ENCODE measurements at places on chromosomes 4 and X.

GRCh38 chr4:81919223-81919622, 447.5 kb upstream of the RASGEF1B start:
- H3K27me3 ChIP-seq: no peaks in the 10 kb centered on the region
- no peaks in the 10 kb centered on the region for H3K36me3 ChIP-seq
- no peak overlapping the region for H3K27ac ChIP-seq
- no peak for DNase-seq
- no peak overlapping the region for H3K4me3 ChIP-seq
- H3K4me1 ChIP-seq: no peaks in the 10 kb centered on the region

- H3K27me3 ChIP-seq: no peaks in the 10 kb centered on the region
- H3K27ac ChIP-seq: peak overlapping the region; percentile 46
- peaks cover 8% of the 10 kb centered on the region for H3K4me1 ChIP-seq
Measured at GRCh38 chr4:185142564-185142911, 528 bp upstream of the SLC25A4 start.

- DNase-seq: no peak
- H3K27ac ChIP-seq: no peak overlapping the region
- H3K27me3 ChIP-seq: no peaks in the 10 kb centered on the region
- H3K4me1 ChIP-seq: peaks cover 25% of the 10 kb centered on the region
- no peak overlapping the region for H3K4me3 ChIP-seq
Measured at GRCh38 chr4:139526928-139527327, 29.1 kb downstream of the SETD7 start.

DNA sequence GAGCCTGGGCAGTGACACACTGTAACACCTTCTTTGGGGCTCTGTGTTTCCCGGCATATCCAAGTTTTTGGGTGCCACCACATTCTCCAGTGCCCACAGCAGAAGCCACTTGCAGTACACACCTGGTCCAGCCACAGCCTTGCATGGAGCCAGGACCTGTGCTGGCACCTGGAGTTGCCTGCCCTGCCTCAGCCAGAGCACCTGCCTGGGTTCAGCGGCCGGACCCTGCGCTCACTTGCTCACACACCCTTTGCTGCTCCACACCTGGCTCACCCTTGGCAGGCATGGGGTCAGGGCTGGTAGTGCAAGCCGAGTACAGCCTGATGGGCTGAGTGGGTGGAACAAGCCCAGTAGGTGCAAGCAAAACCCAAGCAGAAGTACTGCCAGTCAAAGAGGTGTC, 1511.1 kb downstream of the TECRL start:
- DNase-seq: peak; percentile 28
- H3K27ac ChIP-seq: no peak overlapping the region
- no peaks in the 10 kb centered on the region for H3K36me3 ChIP-seq

- H3K27me3 ChIP-seq: peaks cover 4% of the 10 kb centered on the region
- no peaks in the 10 kb centered on the region for H3K36me3 ChIP-seq
- no peak overlapping the region for H3K27ac ChIP-seq
Measured at GRCh38 chr4:121584836-121585235, 111.9 kb downstream of the ANXA5 start.

DNA sequence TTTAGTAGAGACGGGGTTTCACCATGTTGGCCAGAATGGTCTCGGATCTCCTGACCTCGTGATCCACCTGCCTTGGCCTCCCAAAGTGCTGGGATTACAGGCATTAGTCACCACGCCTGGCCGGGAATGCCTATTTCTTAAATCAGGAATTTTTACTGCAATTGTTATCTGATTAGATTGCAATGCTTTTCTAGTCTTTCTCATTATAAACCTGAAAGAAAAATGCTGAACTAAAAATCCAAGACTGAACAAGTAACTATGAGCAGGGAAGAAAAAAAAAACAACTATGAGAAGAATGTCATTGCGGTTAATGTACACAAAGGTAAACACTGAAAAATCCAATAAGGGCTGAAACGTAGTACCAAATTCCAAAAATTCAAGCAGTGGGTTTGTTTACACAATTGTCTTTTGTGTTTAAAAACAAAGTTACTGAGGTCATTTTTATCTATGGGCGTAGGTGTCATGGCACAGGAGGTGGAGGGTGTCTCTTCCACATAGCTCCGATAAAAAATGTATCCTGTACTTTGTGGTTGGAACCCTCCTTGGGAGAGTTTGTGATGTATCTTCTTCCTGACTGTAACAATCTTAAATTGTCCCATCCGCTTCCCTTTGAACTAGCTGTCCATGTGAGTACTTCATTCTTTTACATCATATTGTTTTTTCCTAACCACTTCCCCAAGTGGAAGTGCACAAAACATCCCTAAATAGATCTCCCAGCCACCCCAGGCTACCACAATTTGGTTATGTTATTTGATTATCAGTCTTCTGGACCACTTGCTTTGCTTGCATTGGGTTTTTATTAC, 11.1 kb upstream of the TMEM156 start:
- no peaks in the 10 kb centered on the region for H3K36me3 ChIP-seq
- no peak overlapping the region for H3K27ac ChIP-seq
- DNase-seq: no peak
- peak overlapping the region; percentile 65 for H3K4me3 ChIP-seq
- peaks cover 32% of the 10 kb centered on the region for H3K4me1 ChIP-seq

DNA sequence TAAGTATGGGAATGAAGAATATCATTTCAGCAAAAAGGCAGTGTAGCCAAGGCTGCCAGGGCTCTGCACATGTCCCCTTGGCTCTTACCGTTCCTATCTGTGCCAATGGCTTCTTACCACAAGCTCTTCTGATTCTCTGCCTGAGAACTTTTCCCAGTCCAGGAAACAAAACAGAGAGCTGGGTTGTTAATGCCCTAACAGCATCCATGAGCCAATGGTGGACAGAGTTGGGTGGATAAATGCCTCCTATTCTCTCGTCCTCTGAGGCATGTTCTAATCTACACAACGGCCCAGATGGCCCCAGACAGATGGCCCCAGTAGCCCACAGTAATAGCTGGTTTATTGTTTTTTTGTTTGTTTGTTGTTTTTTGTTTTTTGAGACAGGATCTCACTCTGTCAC, 28.0 kb downstream of the SCD5 start:
- H3K36me3 ChIP-seq: no peaks in the 10 kb centered on the region
- no peaks in the 10 kb centered on the region for H3K4me1 ChIP-seq
- H3K27ac ChIP-seq: no peak overlapping the region
- DNase-seq: no peak
- no peaks in the 10 kb centered on the region for H3K27me3 ChIP-seq

DNA sequence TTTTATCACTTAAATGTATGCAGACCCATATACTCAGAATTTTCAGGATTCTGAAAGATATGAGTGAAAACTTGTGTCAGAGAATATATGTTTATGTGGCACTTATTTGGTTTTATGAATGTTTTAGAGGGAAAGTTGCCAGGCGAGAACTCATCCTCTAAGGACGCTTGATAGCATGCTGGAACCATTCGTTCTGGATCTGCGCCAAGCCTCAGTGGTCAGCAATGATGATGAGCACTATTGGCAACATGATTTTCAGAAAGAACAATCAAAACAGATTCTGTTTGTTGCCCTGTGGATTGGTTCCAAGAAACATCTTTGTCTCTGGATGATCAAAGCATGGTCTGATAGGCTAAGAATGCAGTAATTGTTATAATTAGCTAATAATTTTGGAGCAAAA, 32.1 kb upstream of the RAPGEF2 start:
- no peaks in the 10 kb centered on the region for H3K4me1 ChIP-seq
- H3K27ac ChIP-seq: no peak overlapping the region
- no peak for DNase-seq

DNA sequence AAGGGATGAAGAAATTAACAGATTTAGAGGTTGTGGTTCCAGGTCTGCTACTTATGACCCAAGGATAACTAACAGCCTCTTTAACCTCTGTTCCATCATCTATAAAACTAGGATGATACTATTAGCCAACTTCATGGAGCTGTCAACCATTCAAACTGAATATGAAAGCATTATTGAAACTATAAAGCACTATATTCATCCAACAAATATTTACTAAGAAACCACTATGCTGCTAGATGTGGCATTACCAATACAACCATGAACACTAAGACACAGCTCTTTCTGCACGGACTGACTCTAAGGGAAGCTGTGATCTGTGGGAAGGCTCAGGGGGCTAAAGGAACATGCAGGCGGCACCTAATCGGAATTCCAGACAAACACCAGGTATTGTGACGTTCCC, 66.0 kb downstream of the APBB2 start:
- H3K27me3 ChIP-seq: no peaks in the 10 kb centered on the region
- no peak overlapping the region for H3K4me3 ChIP-seq

GRCh38 chr4:52894443-52894842, 32.3 kb downstream of the RASL11B start:
- H3K36me3 ChIP-seq: no peaks in the 10 kb centered on the region
- no peaks in the 10 kb centered on the region for H3K4me1 ChIP-seq
- H3K27ac ChIP-seq: no peak overlapping the region
- no peaks in the 10 kb centered on the region for H3K27me3 ChIP-seq

DNA sequence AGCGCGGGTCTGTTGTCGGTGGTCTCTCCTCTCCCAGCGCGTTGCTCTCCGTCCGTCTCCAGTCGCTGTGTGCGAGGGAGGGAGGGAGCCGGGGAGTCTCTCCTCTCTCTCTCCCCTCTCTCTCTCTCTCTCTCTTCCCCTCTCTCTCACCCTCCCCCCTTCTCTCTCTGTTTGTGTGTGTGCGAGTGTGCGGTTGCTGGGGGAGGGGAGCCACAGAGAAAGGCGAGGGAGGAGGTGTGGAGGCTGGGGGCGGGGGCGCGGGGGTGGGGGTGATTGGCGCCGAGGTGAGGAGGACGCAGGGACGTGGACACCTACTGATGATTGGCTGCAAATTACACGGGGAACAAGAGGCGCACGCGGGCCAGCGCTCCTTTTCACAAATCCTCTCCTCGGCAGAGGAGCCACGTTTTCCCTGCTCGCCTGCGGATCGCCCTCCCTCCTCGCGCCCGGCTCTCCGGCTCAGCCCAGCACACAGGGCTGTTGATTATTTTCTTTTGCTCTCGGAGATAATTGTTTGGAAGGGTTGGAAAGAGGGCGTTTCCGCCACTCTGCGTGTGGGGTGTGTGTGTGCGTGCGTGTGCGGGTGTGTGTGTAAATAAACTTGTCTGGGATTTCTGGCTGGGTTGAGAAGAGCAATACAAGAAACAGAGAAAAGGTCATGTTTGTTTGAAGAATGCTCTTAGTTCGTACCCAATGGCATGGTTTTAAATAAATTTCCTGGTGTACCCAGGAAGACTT, at the start of gene CXXC4:
Gene CXXC4 (minus strand): TSS at position 73 of the 738 bp plus-strand sequence. CDS start 3,092 bp downstream, outside the sequence.
- no peak within 1 kb of the TSS for H3K27ac ChIP-seq
- peak; percentile 45 for DNase-seq
- peak within 1 kb of the TSS; percentile 26 for H3K4me3 ChIP-seq
- H3K4me1 ChIP-seq: peaks cover 9% of the 10 kb centered on the region

- no peaks in the 10 kb centered on the region for H3K4me1 ChIP-seq
- H3K27me3 ChIP-seq: no peaks in the 10 kb centered on the region
- no peak for DNase-seq
- no peak overlapping the region for H3K27ac ChIP-seq
Measured at GRCh38 chr4:76003620-76004019, 3.7 kb downstream of the CXCL9 start.

GRCh38 chrX:104270916-104271512, 16.3 kb upstream of the ESX1 start:
- DNase-seq: no peak
- H3K27me3 ChIP-seq: no peaks in the 10 kb centered on the region
- H3K36me3 ChIP-seq: no peaks in the 10 kb centered on the region
- H3K4me1 ChIP-seq: no peaks in the 10 kb centered on the region

GRCh38 chrX:47918274-47918673, 81.6 kb downstream of the ZNF81 start:
- H3K36me3 ChIP-seq: no peaks in the 10 kb centered on the region
- no peak overlapping the region for H3K27ac ChIP-seq
- no peak overlapping the region for H3K4me3 ChIP-seq

GRCh38 chr4:84028340-84028739, 470.8 kb downstream of the NKX6-1 start:
- no peaks in the 10 kb centered on the region for H3K4me1 ChIP-seq
- DNase-seq: no peak
- no peak overlapping the region for H3K27ac ChIP-seq
- H3K4me3 ChIP-seq: no peak overlapping the region

DNA sequence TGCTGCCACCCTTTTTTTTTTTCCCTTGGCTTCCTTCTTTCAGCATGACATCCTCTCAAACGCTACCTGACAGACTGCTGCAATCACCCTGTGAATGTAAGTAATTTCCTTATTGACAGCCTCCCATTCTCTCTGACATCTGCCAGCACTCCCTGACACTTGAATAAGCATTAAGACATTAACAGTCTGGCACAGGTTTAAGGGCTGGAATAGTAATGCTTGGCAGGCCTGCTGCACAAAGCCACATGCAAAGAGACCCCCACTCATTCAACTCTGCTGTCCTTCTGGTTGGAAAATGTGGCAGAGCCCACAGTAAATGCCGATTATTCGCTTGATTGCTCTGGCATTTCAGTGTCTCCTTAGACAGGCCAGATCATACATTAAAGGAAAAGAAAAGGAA, 28.1 kb upstream of the RASGEF1B start:
- H3K4me1 ChIP-seq: peaks cover 3% of the 10 kb centered on the region
- no peak for DNase-seq
- H3K4me3 ChIP-seq: no peak overlapping the region
- no peak overlapping the region for H3K27ac ChIP-seq
- no peaks in the 10 kb centered on the region for H3K36me3 ChIP-seq

- DNase-seq: no peak
- no peaks in the 10 kb centered on the region for H3K4me1 ChIP-seq
- no peaks in the 10 kb centered on the region for H3K27me3 ChIP-seq
Measured at GRCh38 chr4:19187691-19188090, 1064.0 kb upstream of the SLIT2 start.

DNA sequence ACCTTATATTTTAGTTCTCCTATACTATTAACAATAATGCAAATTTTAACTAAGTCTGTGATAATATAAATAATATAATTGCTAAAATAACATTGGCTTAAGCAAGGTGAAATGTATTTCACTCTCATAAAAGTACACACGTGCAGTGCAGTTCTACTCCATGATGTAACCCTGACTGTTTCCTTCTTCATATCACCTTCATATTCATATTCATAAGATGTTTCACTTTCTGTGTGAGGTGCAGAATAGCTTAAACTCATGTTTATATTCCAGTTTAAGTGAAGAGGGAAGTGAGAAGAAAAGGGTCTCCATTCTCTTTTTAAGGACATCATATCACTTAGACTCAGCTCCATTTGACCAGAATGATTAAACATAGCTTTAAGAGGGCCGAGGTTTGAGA, 1810.0 kb upstream of the PCDH10 start:
- H3K36me3 ChIP-seq: no peaks in the 10 kb centered on the region
- H3K27me3 ChIP-seq: no peaks in the 10 kb centered on the region
- H3K4me3 ChIP-seq: no peak overlapping the region
- DNase-seq: no peak
- no peaks in the 10 kb centered on the region for H3K4me1 ChIP-seq

- no peak for DNase-seq
- no peaks in the 10 kb centered on the region for H3K36me3 ChIP-seq
- no peak overlapping the region for H3K4me3 ChIP-seq
- no peak overlapping the region for H3K27ac ChIP-seq
Measured at GRCh38 chr4:185885075-185885474, 73.1 kb upstream of the SORBS2 start.

Measured in CD8-positive, alpha-beta memory T cell (primary cell).